ENCODE measurements at places on chromosomes 5 and 9. TPM values are rescaled to one million over a fixed set of nuclear protein-coding genes. Genes with fewer than 3 reads are reported as not detected.

DRD1 gene
- total RNA-seq = 0.19 TPM

DNA sequence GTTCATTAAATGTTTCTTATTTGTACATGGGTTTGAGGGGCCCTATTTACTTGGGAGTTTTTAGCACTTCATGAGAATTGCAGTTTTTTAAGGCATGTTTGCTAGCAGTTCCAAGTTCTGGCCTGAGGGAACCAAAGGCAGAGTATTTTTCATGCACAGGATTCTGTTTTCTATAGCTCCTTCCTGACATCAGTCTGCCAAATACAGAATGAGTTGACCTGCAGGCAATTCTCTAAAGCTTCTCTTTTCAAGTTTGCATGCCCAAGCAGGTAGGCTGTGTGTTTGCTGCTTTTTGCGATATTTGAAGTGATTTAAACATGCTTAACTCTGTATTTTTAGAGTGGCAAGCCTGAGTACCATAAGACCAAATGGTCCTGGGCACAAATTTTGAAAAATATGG is 75.8 kb downstream of the AOPEP start:
- DNase-seq = no peak

- no peak for DNase-seq
Measured at GRCh38 chr9:68493958-68494577, 46.6 kb downstream of the TMEM252 start.

- DNase-seq = no peak
Measured at GRCh38 chr9:126150411-126151030, 176.1 kb upstream of the MVB12B start.

DNA sequence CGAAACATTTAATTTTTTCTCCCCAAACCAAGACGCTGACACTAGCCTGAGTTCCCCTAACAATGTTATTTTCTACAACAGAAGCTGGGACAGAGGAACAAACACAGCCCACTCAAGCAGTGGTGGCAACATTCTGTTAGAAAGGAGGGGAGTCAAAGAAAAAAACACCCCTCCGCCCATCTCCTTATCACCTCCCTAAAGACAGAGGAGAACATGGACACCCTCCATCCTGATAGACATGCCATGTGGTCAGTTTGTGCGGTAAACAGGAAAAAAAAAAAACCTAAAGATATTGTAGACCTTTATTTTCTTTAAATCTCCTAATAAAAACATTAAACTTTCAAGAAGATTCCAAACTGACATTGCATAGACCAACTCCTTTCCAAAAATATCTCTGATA is 2.9 kb upstream of the DPM2 start:
- no peak for DNase-seq

GRCh38 chr5:68273717-68274409 is 58.3 kb downstream of the PIK3R1 start:
- DNase-seq = no peak

GRCh38 chr5:99061711-99062110 is 132.9 kb upstream of the CHD1 start:
- DNase-seq = no peak
